ENCODE measurements at places on chromosomes 1 and 21.

DNA sequence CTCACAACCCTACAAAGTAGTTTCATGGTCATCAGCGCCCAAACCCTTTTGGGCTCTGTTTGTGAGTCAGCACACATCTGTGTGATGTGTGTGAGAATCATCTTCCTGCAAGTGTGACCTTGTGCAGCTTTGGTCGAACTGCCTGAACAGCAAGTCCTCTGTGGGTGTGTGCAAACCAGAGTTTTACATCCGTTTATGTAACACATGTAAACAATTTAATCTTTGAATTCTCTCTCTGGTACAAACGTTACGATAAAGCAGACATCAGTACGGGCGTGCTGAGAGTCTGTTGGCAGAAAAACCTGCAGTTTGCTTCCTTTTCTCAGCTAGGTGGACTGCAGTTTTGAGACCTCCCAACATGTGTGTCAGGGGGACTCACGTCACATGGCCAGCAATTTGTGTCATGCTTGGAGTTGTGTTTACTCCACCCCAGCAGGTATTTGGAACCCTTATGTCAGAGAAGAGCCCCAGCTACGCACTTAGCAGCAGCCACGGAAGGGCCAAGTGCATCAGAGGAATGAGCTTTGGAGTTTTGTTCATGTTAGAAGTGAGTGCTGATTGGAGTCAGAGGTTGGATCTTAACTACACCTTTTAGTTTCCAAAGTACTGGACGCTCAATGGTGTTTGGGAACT lies 230.8 kb downstream of the PAPPA2 start:
- DNase-seq, result no peak

- no peak for DNase-seq
These were observed 45.0 kb upstream of the FHAD1 start for GRCh38 chr1:15201849-15202551.

DNA sequence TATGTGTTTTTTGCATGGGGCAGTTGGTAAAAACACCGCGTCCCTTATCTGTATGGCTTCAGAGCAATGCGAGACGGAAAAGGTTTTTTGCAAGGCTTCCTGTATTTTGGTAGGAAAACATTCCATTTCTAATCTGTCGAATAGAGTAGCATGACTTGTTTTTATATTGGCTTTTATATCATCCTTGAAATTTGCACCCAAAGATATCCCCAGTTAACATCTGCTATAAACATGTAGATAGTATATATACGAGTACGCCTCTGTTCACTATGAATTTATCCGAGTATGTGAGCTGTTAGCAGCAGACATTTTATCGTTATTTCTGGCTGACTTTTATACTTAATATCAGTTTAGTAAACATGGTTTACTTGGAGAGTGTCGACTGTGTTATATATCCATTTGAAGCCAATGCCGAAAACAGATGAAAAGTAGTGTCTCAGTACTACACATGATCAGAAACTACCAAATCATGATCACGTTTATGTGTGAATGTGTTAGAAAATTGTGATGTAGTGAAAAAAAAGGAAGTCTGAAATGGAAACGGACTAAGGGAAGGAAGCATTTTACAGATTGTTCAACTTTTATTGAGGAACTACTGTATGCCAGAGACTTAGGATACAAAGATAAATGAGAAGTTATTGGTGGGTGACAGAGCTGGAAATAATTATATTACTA lies 1.0 kb downstream of the LEPR start:
- no peak for DNase-seq

DNA sequence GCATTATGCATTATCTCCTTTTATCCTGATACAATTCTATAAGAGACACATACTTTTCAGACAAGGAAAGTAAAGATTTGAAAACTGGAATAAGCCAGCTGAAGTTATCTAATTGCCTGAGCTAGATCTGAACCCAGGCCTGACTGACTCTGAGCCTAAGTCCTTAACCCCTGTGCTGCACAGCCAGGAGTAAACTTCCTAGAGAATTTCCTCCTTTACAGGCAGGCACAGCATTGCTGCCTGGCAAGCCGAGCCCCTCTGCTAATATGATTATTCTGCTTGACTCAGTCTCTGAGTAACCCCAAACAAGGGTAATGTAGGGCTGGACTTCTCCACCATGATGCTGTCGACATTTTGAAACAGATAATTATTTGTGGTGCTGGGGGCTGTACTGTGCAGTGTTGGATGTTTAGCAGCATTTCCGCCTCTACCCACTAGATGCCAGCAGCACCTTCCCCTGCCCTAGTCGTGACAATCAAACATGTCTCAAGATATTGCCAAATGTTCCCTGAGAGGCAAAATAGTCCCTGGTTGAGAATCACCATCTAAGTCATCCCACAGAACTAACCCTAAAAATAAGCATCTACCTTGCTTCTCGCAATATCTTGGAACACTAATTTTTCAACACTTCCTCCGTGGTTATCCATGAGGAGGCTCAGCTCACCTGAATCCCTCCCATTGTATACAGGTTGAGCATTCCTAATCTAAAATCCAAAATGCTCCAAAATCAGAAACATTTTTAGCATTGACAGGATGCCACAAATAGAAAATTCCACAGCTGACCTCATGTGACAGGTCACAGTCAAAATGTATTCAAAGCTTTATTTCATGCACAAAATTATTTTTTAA lies 18.5 kb downstream of the CAMK1G start:
- DNase-seq, result peak; percentile 42

GRCh38 chr1:81029266-81029665 lies 771.5 kb upstream of the ADGRL2 start:
- DNase-seq, result no peak

GRCh38 chr21:14480411-14481031 lies 65.6 kb downstream of the SAMSN1 start:
- no peak for DNase-seq

DNA sequence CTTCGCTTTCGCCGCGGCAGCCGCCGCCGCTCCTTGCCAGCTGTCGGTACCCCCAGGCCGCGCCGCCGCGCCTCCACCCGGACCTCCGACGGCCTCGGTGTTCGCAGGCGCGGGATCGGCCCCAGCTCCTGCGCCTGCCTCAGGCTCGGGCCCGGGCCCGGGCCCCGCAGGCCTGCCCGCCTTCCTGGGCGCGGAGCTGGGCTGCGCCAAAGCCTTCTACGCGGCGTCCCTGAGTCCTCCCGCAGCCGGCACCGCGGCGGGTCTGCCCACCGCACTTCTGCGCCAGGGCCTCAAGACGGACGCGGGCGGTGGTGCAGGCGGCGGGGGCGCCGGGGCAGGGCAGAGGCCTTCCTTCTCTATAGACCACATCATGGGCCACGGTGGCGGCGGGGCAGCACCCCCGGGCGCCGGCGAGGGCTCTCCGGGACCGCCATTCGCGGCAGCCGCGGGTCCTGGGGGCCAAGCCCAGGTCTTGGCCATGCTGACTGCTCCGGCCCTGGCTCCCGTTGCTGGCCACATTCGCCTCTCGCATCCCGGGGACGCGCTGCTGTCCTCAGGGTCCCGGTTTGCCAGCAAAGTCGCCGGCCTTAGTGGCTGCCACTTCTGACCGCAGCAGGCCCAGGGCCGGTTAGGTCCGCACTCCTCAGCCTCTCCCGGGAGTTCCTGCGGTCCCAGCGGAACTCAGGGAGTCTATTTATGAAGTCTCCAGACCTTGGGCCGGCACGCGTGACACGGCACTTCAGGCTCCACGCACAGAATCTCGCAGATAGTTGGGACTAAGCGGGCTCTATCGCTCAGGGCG lies 1.4 kb downstream of the FOXD2 start:
- DNase-seq, result no peak

- no peak for DNase-seq
These were observed 8.5 kb downstream of the INKA2 start for GRCh38 chr1:111730706-111731105.

DNA sequence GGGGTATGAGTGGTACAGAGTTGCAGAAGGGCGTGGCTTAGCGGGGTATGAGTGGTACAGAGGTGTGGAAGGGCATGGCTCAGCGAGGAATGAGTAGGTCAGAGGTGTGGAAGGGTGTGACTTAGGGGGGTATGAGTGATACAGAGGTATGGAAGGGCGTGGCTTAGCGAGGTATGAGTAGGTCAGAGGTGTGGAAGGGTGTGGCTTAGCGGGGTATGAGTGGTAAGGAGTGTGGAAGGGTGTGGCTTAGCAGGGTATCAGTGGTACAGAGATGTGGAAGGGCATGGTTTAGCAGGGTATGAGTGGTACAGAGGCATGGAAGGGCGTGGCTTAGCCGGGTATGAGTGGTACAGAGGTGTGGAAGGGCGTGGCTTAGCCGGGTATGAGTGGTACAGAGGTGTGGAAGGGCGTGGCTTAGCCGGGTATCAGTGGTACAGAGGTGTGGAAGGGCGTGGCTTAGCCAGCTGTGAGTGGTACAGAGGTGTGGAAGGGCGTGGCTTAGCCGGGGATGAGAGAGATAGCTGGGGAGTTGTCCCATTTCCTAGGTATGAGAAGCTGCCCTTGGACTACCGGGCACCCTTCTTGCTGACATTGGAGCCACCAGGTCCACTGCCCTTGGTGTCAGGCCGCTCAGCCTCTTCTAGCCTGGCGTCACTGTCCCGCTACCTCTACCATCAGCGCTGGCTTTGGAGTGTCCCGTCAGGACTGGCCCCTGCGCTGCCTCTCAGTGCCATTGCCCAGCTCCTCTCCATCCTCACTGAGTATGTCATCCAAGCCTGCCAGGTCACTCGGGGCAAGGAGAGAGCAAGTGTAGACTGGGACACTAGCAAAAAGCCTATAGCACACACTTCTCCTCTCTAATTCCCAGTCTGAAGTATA lies 29.8 kb downstream of the HYI start:
- DNase-seq, result no peak

GRCh38 chr1:40312238-40313205 lies 4.6 kb downstream of the COL9A2 start:
- DNase-seq, result peak; percentile 38

DNA sequence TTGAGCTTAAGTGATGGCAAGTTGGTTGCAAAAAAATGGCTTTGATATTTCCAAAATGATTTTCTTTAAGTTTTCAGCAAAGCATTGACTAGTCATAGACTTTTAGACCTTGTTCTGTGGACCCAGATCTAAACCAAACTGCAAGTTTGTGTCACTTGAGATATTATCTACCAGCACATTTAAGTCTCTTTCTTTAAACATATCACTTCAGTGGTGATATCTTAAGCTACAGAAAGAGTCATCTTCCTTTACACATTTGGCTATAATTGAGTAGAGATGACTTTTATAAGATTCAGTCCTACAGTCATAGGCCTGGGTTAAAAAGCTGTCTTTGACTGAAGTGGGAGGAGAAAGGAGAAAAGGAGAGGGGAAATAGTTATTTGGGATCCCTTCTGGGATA lies 95.2 kb downstream of the RUNX1 start:
- no peak for DNase-seq

- no peak for DNase-seq
These were observed 8.6 kb upstream of the MT1HL1 start for GRCh38 chr1:237012788-237013383.

GRCh38 chr1:183620311-183620710 lies 15.3 kb downstream of the ARPC5 start:
- no peak for DNase-seq

- no peak for DNase-seq
These were observed 113.3 kb upstream of the WNT4 start for GRCh38 chr1:22256213-22256512.

- no peak for DNase-seq
These were observed 81.4 kb downstream of the RUNX1 start for GRCh38 chr21:34967509-34968289.

DNA sequence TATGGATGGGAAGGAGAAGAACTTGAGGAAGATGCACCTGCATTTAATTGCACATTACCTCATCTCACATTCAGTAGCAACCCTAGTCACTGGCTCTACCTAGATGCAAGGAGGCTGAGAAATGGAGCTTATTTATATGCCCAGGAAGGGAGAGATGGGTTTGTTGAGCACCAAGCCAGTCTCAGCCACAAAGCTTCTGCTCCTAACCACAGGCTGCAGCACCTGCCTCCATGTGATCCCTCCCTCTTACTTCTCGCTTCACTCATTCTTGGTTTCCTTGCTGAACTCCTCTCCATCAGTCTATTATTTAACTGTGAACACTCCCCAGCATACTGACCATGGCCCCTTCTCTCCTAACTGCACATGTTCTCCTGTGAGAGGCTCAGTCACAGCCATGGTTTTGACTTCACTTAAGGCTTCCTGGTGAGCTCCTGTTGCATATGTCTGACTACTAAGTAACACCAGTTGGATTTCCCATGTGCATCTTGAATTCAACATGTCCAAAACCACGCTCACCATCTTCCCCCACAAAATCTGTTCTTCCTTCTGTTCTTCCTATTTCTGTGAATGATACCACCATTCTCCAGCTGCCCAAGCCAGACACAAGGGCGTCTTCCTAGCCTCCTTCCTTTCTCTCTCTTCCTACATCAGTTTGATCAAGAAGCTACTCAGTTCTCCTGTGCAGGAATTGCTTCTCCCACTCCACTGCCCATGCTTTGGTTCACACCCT lies 139.8 kb downstream of the AK5 start:
- DNase-seq, result peak; percentile 33

DNA sequence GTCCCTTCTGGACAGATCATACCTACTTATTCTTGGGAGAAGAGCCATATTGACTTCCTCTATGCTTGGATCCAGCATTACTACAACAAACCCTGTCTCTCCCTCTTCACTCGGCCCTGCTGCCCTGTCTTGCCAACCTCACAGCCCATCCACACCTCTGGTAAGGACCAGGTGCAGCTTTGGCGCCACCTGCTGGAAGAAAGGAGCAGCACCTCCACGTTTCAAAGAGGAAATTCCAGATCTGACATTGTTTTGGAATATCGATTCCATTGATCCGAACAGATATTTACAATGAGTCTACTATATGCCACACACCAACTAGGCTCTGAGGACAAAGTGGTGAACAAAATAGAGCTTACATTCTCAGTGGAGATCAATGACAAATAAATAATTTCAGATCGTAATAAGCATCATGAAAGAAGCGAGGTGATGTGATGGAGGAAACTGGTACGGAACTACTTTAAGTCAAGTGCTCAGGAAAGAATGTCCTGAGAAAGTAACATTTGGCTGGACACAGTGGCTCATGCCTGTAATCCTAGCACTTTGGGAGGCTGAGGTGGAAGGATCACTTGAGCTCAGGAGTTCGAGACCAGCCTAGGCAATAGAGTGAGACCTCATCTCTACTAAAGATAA lies 18.7 kb downstream of the MFSD2A start:
- DNase-seq, result peak; percentile 72

DNA sequence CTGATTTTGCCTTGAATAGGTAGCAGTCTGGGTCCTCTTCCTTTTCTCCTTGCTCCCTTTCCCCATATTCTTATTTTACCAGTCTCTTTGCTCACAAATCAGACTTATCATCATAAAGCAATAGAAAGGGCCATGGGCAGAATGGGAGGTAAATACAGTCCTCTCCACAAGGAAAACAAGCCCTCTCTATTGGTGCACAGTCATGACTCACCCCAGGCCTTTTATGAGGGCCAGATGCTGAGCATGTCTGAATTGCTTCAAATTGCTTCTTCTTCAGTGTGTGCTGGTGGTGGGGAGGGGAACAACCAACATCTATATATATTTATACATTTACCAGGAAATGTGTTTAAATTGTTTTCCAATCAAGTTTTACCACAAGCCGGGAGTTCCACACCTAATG lies 75.2 kb downstream of the GFI1 start:
- no peak for DNase-seq

- no peak for DNase-seq
These were observed 20.1 kb downstream of the URB1 start for GRCh38 chr21:32372755-32373154.
